Activated CD8-positive, alpha-beta memory T cell treated with anti-CD3 and anti-CD28 coated beads for 1 hour (primary cell): ENCODE measurements at places on chromosomes 11 and 22.

- no peak for DNase-seq
These were observed 2.1 kb upstream of the DMC1 start for GRCh38 chr22:38572065-38572464.

DNA sequence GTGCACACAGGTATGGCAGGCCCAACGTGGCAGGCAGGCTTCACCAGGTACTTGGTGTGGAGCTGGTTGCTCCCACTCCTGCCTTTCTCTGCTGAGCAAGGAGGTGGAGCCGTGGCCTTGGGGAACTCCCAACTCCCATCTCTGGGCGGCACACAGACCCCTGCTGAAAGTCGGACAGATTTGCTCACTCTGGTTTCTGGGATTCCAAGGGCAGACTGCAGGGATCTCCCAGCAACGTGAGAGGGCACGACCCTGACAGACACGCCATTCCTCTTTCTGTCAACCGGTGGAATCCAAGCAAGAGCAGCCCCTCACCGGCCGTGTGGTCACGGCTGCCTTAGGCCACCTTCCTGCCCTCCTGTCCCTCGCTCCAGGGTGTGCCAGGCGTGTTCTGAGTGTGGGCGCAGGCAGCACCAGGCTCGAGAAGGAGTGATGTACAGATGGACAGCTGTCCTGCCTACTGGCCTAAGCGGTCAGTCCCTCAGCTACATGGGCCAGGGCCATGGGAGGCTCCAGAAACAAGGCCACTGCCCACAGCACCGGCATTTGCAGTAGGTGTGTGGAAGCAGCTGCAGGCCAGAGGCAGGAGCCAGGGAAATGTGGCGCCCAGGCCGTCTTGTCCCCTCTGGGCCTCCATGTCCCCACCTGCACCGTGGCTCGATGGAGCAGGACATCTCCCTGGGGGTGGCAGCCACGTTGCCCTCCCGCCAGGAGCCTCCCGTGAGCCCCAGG lies 13.7 kb upstream of the PPARA start:
- DNase-seq: no peak

DNA sequence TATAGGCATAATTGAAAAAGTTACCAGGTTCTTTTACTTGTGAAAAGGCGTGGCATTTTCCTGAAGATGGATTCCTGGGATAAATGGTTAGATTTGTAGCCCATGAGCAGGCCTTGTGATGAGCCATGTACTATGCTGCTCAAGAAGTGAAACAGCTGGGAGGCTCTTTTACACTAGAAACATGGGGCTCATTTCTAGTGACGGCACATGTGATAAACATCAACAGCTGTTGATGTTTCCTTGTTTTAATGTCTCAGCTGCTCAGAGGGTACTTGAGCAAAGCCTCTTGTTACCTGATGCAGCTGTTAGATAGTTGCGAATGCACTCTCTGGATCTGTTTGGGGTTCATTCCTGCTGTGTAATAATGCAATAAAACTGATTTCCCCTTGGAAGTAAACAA lies 396.8 kb downstream of the GUCY1A2 start:
- DNase-seq: no peak

DNA sequence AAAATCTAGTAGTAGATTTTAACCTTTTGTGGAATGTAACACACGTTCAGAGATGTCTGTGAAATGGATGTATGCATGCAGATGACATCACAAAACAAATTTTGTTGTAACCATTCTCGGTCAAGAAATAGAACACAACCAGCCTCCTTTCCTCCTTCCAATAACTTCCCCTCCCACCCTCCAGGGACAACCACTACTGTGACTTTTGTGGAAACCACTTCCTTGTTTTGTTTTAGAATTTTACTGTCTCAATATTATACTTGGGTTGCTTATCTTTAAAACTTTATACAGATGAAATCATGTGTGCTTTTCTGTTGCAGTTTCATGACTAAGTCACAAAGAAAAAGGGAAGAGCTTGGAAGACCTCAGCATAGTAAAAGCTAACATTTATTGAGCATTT lies 189.4 kb upstream of the NCAM1 start:
- DNase-seq: no peak

DNA sequence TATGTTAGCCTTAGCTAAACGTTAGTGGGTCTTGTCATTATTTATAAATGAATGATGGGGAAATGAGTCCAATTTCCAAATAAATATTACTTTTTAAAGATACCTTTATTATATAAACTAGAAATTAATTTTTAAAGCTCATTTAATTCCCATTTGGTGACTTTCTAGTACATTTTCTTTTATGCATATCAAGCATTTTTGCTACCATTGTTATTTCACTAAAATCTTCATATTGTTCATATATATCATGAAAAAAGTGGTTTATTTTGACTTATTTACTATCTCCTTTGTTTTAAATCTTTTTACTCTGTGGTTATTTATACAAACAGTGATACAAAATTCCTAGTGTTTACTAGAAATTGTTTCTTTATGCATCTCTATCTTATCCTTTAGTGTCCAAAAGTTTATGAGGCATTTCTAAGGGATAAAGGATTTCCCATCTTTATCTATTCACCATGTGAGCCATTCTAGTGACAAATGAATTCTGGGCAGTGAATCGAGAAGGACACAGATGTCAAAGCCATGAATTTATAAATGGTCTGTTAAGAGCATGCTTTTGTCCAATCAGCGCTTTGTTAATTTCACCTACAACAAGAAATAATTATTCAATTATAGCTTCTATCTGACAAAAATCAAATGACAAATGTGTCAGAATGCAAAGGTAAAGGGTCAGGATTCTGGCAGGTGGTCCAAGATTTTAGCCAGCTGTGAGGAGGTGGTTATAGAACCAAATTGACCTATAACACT lies 70.6 kb downstream of the PRMT3 start:
- DNase-seq: no peak

- no peak for DNase-seq
These were observed 262.3 kb downstream of the CADM1 start for GRCh38 chr11:115241899-115242298.

- no peak for DNase-seq
These were observed 94.9 kb downstream of the SLC17A6 start for GRCh38 chr11:22433094-22433455.

DNA sequence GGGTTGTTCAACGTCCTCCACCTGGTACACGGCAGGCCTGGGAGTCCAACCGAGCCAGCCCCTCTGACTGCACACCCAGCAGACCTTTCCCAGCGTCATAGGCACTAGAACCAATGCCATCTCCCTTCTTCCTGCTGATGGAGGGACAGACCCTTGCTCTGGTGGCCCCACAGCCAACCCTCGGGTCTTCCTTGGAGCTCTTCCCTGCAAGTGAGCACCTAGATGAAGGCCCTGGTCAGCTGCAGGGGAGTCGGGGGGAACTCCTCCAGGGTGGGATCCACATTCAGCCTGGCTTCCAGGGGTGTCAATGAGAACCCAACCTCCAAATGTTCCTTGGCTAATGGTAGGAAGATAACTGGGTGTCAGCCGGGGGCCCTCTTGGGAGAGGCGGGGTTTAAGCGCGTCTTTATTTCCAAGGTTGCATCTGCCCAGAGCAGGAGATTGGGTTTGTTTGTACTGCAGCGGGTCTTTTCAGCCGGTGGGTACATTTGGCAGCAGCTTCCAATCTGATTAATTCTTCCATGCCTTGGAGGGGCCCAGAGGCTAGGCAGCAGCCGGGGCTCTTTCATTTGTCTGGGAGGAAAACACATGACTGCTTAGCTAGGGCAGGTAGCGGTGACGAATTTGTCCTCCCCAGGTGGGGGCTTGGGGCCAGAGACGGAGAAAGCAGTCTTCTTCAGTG lies 56.0 kb upstream of the SHISAL1 start:
- DNase-seq: no peak

DNA sequence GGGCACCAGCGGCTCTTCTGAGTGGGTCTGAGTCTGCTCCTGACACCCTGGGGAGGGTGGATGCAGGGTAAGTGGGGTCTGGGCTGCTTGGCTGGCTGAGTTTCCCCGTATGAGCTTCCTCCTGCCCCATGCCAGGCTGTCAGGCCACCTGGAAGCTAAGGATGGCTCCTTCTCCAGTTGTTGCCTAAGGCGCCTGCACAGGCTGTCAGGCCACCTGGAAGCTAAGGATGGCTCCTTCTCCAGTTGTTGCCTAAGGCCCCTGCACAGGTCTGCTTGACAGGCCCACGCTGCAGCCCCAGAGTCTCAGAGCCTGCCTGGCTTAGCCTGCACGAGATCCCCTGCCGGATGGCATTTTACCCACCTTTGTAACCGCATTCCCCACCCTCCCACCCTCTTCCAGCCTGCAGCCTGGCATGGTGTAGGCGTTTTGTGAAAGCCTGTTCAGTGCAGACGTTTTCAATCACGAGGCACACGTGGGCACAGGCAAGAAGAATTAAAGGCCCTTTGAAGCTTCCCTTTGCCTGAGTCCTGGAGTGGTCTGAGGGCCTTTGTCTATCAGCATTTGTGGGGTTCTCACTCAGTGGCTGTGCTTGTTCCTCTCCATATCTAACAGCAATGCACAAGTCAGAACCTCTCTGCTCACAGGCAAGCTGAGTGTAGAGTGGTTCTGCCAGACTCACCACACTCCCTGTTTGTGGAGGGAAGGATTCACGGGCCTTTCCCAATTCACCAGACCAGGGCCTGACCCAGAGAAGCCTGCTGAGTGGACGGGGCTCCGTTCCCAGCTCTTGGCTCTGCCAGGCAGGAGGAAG lies 40.2 kb upstream of the B3GAT1 start:
- DNase-seq: no peak

DNA sequence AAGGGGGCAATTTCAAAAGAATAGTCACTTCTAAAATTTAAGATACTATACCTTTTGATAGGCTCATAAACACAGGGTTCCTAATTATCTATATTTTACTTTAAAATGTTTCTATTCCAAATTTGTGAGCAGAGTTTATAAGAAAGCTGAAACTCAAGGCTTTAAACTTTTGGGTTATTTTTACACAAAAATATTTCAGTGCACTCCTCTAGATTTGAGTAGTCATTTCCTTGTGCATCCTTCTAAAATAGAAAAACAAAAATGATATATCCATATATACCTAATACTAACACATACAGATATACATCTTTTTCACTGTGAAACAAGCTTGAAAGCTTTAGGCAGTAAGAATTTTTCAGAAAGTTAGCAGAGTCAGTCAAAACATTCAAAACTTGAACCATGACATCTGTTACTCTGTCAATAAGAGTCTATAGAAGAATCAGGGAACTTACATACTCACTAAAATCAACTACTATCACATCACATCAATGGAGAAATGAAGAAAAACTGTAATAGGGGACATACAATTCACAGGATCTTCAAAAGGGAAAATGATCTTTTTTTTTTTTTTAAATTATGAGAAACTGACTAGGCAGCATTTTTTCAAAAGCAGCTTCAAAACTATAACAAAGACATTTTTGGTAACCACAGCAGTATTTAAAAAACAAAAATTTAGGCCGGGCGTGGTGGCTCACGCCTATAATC lies 5.1 kb downstream of the PHF21A start:
- DNase-seq: no peak

DNA sequence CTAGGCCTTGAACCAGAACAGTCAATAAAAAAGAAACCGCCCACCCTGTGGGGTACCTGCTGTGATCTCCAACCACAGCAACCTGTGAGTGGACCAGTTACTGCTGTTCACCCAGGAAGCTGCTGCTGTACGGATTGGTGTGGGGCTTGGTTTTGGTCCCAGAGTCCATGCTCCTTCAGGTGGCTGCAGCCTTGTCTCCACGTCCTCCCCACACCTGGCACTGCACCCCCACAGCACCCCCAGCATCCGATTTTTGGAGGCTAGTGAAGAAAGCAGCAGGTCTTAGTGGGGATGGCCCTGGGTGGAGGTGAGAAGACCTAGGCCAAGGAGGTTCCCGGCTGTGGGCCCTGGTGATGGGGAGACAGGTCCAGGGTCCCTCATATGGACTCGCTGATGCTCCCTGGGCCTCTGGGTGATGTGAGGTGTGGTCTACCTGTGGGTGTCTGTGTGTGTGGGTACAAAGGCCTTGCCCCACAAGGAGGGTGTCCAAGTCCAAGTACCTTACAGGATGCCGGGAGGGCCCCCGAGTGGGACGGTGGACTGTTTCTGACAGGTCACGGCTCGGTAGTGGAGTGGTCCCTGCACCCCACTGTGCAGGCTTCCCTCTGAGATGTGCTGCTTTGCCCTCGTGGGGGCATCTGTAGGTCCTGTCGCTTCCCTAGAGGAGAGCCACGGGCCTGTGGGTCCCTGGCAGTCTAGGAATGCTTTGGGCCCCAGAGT lies 283.4 kb downstream of the TBC1D22A start:
- DNase-seq: no peak

DNA sequence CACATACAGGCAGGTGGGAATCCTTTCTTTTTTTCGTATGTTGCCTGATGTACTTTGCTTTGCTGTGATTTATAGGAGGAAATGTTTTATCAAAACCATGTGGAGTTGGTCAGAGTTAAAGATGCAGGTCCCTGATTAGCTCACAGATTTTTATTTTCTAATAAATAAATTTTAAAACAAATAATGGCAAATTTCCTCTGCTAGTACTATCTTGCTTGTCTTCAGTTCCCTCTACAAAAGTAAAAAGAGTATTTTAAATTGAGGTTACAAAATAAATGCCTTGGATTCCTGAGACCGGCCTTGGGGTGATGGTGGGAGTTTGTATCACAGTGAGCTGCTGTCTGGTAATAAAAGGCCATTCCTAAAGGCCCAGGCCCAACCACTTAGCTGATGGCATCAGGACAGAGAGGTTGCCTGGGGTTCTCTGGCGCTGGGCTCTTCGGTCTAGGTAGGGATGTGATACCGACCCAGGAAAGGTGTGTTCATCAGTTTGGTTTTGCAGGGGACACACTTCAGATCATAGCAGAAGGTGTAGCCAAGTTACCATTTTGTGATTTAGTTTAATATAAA lies 129.0 kb downstream of the TBC1D22A start:
- no peak for DNase-seq

DNA sequence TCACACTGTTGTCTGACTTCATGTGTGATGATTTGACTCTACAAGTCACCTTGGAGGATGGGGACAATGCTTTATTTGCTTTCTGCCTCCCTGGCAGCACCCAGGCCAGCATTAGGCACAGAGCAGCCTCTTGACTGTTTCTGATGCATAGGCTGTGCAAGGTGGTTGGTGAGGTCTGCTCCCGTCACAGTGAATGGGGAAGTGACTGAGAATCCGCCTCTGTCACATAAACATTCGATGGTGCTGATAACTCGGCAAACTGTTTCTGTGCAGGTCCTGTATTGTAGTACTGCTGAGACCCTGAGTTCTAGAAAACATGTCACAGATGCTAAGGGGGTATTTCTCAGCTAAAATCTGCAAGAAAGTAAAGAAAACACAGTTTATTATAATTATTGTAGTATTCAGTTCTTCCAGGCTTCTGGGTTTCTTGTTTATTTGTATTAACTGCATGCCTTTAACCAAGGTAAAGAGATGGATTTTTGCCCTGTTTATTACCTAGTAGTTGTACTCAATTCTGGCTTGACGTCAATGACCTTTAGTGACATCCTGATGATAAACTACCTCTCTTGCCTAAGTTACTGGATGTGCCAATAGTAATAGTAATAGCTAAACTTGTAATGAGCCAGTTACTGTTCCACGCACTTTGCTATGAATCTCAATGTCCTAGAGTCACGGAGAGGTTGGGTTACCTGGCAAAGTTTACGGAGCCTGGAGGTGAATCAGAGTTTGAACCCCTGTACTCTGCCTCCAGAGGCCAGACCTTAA lies 24.8 kb upstream of the RCN1 start:
- DNase-seq: no peak

GRCh38 chr11:89490602-89490980 lies 584 bp downstream of the NOX4 start:
- no peak for DNase-seq
